CMK (cell line): ENCODE measurements at places on chromosomes 1 and 21.

GRCh38 chr21:34965200-34966174 is 83.6 kb downstream of the RUNX1 start:
- DNase-seq = no peak

GRCh38 chr1:201114245-201115131 is 2.3 kb upstream of the CACNA1S start:
- peak; percentile 48 for DNase-seq

DNA sequence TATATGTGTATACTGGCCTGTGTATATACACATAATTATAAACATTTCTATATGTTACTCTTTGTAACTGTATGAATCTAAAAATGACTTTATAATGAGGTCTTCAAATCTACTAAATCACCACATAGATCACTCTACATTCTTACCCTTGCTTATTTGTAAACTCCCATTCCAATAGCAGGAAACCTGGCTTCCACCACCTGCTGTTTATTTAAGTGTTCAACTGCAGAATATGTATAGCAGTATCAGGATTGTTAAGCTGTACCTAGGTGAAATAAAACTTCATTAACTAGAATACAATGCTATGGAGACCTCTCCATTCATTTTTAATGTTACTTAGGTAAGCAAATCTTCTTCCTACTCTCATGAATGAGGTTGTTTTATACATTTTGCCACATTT is 1351.1 kb upstream of the B3GALT2 start:
- DNase-seq = no peak

DNA sequence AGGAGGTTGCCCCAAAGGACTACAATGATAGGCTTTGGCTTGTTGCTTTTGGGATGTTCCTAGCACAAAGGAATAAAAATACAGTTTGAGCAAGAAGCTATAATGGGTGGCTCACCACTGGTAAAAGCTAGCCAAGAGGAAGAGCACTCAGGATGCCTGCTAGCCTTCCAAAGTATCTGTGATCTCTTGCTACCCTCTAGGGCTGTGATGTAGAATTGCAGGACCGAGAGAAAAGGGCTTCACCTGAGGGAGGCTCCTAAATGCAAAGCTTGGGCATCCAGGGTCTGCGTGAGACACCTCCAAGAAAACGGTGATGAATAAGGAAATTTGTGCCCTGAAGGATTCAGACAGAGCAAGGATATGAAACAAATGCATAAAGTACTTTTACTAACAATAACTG is 17.7 kb downstream of the IVL start:
- no peak for DNase-seq

DNA sequence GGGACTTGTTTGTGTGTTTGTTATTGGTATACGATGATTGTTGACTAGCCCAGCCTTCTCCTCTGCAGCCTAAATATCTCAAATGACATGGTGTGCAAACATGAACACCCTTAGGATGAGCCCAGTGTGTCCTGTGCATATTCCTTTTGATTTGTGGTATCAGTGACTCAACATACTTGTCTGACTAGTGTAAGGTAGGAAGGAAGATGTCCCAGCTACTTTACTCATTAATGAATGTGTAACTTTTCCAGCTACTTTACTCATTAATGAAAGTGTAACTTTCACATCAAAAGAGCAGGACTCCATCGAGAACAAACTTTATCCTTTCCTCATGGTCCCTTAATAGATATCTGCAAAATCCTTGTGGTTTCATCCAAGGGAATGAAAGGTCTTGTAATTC is 2.7 kb upstream of the ZNF692 start:
- DNase-seq = no peak

DNA sequence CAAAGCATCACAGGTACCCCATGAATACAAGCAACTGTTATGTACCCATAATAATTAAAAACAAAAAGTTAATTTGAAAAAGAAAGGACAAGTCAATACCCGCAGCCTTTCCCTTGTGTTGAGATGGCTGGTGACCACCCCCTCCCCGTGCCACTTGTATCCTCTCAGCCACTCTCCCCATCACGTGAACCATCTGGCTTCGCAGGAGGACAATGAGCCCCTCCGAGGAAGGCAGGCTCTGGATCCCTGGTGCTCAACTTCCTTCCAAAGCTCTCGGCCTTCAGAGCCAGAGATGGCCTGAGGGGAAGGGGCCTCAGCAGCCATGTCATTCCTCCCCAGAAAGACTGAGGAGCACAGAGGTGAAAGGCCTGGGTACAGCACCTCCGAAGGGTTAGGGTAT is 120.4 kb upstream of the RAB4A start:
- no peak for DNase-seq

DNA sequence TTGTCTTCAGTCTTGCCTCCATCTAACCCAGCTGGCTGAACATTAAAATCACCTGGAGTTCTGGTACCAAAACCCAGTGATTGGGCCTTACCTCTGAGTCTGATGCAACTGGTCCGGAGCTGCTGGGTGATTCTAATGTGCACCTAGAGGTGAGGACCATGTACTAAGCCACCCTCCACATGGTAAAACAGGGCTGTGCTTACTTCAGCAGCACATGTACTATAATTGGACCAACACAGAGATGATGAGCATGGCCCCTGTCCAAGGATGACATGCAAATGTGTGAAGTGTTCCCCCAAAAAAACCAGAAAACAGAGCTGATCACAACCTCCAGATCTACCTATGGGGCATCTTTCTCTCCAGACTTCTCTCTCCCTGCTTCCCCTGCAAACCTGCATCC is 37.0 kb downstream of the ELK4 start:
- no peak for DNase-seq

DNA sequence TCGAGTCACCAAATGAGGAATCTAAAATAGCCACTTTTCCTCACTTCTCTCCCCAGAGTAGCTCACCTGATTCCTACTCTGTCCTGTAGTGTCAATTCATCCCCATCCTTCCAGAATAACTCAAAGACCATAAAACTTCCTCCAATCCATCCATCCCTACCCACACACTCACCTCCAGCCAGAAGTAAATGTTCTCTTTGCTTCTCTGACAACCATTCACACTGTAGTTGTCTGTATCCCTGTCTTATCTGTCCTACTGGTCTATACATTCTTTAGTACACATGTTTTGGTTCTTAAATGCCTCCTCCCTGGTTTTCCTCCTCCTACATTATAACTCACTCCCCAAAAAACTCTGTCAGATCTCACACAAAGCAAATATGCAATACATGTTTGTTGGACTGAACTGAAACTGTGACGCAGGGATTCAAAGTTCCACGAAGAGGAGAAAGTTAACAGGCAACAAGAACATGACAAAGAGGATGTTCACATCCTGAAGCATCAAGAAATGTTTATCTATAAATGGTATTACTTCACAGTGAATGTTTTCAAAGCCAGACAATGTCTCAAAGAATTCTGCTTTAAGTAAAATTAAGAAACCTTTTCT is 11.0 kb downstream of the TP53BP2 start:
- no peak for DNase-seq

DNA sequence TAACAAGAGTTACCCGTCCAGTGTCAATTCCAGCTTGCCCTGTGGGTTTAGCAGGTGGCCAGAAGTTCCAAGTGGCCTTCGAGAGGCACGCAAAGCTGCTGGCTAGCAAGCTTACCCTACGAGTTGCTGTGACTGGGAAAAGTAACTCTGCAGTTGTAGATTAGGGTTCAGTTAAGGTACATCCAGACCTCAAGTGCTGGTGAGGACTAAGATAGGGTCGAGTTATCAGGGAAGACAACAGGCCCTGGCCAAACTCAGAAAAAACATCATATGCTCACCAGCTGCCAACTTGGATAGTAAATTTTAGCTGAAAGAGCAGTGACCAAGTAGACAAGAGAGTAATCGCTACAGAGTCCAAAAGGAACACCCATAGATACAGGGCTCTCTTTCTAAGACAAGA is 27.7 kb upstream of the LRRC7 start:
- DNase-seq = peak; percentile 86

DNA sequence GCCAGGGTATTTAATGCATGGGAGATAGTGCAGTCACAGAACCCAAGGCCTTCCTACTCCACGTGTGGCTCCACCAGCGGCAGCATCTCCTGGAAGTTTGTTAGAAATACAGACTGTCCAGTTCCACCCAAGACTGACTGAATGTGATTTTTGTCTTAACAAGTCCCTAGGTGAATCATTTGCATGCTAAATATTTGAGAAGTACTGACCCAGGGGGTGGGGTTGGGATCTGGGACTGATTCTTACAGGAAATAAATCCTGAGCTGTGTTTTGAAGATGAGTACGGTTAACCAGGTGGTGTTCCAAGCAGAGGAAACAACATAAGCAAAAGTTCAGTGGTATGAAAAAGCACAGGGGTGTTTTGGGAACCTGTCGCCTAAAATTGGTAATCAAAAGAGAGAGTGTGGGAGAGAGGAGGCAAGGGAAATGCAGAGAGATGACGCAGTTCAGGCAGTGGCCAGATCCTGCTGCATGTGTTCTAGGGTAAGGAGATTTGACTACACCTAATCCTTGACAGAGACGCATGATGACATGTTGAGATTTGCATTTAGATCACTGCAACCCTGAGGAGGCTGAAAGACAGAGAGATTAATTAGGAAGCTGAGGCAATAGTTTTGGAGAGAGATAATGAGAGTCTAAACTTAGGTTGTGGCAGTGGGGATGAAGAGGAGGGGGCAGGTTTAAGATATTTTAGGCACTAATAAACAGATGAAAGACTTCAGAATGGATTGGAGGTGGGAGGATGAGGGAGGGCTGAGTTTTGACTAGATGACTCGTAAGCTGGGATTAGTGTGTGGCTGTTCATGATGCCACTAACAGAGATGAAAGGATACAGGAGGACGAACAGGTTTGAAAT is 3.7 kb upstream of the ZNF326 start:
- no peak for DNase-seq
